ENCODE measurements at places on chromosomes 16 and 17. TPM values are rescaled to one million over a fixed set of nuclear protein-coding genes. Genes with fewer than 3 reads are reported as not detected.

Gene KRT28
- not detected for total RNA-seq

Gene ZNF652
- 32.4 TPM for total RNA-seq

Gene TMEM88
- 2.1 TPM for total RNA-seq

Gene BRIP1
- 0.59 TPM for total RNA-seq

Gene MAP2K6
- total RNA-seq, result 10.1 TPM

Gene PRSS8
- total RNA-seq, result 89.3 TPM

Gene TMEM114
- not detected for total RNA-seq

Gene KRTAP4-9
- total RNA-seq, result not detected

Gene ATP1B2
- 1.3 TPM for total RNA-seq

Gene SHMT1
- 9.7 TPM for total RNA-seq

Gene PMP22
- total RNA-seq, result 24.8 TPM

Gene ZNF205
- total RNA-seq, result 8.8 TPM

Gene FN3K
- total RNA-seq, result 24.3 TPM

Gene KRT33A
- not detected for total RNA-seq

Gene TMEM98
- total RNA-seq, result 62.1 TPM

Gene KDM6B
- 23.7 TPM for total RNA-seq

Gene SLC25A39
- total RNA-seq, result 66.7 TPM

Gene ADAP2
- 13.3 TPM for total RNA-seq

Gene PRDM7
- total RNA-seq, result not detected

Gene DRG2
- total RNA-seq, result 14.3 TPM

Gene ARHGDIG
- total RNA-seq, result 5.6 TPM

Gene SECTM1
- 0.74 TPM for total RNA-seq

Gene ARSG
- 0.46 TPM for total RNA-seq

Gene KANSL1
- 35.3 TPM for total RNA-seq
